Cardiac muscle cell (in vitro differentiated cells and primary cell): ENCODE measurements at places on chromosomes 3 and 15.

- DNase-seq: peak; percentile 29
Observed at GRCh38 chr3:114417675-114418074, 123.8 kb downstream of the TIGIT start.

- DNase-seq: no peak
Observed at GRCh38 chr15:62607114-62607462, 435.5 kb upstream of the TPM1 start.

DNA sequence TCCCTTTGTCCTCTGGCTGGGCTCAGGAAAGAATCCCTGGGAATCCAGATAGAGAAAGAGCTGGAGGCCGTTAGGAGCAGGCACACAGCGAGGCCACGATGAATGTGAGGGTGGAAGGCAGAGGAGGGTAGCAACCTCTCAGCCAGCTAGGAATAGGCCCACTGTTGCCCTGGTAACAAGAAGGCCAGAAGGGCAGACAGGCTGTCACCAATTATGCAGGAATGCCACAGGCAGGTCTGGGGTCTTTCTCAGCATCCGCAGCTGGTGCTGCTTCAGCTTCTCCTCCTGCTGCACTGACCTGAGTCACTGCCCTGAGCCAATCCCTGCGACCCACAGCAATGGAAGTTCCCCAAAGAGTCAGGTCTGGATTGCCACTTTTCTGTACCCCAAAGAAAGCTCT lies 62.8 kb upstream of the C3orf80 start:
- DNase-seq: peak; percentile 61

DNA sequence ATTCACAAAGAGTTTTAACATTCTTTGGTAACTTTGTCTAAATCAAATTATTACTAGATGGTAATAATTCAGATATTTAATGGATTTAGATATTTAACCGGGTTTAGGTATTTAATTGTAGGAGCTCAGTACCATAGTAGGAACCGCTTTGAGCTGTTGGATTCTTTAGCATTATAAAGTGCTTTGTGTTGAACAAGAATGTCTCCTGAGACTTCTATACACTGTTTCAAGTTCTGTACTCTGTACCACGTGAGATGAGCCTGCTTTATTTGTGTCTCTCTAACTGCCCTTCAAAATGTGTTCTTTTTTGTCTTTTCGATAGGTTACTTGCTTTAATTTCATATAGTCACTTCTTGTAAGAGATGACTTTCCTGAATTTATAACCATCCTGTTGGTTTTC lies 36.0 kb downstream of the ZFAND6 start:
- DNase-seq: no peak
